Left renal cortex interstitium (tissue), 4 donors: ENCODE measurements at places on chromosomes 1 and 21. TPM values are rescaled to one million over a fixed set of nuclear protein-coding genes. Genes with fewer than 3 reads are reported as not detected.

The REN gene
- polyA plus RNA-seq: 138 TPM

The KCNJ10 gene
- polyA plus RNA-seq: 23.5 TPM

The MSH4 gene
- 0.21 TPM for polyA plus RNA-seq

The DENND4B gene
- polyA plus RNA-seq: 25.9 TPM

The ARPC5 gene
- polyA plus RNA-seq: 163 TPM

The DFFB gene
- 5.4 TPM for polyA plus RNA-seq

The PDE9A gene
- 45.0 TPM for polyA plus RNA-seq

The KRTAP19-3 gene
- not detected for polyA plus RNA-seq

- no peak for DNase-seq
These were observed 87.4 kb upstream of the C1orf21 start for GRCh38 chr1:184299406-184299790.

DNA sequence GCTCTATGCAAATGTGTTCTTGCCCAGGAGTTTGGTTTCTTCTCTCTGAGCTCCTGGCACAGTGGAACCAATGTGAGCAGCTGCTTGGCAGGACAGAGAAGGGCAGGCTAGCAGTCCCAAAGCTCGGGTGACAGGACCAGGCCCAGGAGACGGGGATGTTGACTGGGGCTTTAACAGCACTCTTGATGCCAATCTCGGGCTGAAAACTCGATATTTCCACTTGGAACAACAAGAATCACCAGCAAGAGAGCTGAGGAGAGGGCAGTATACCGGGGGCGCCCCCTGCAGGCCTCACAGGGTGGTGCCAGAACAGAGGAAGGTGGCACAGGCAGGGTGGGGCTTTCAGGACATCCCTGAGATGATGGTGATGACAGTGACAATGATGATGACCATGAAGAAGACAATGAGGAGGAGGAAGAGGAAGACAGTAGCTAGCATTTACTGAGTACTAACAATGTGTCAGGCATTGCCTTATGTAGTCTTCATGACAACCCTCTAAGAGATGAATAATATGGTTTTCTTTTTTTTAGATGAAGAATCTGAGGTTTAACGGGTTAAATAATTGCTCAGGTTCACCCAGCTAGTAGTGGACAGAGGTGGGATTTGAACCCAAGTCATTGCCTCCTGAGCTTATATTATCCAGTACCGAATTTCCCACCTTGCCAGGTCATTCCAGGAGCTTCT is 2.7 kb upstream of the KCNJ9 start:
- DNase-seq: no peak

DNA sequence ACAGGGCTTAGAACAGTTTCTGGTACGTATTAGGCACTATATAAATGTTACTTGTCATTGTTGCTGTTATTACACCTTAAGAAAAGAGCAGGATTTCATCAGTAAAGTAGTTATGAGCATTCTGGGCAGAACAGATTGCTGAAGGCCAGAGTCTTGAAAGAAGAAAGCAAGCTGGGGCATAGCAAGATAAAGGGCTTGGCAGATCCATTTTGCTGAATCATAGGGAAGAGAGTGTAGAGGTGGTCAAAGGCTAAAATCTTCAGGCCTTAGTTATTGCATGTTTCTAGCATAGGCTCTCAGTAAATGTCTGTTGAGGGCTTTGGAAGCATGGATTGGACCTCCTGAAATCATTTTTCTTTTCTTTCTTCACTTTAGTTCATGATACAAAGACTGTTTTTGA is 67.5 kb downstream of the PLA2G4A start:
- no peak for DNase-seq

- DNase-seq: no peak
These were observed 40.4 kb upstream of the KCNH1 start for GRCh38 chr1:211174375-211174774.

- no peak for DNase-seq
These were observed 77.4 kb downstream of the PSMG1 start for GRCh38 chr21:39105836-39106235.

DNA sequence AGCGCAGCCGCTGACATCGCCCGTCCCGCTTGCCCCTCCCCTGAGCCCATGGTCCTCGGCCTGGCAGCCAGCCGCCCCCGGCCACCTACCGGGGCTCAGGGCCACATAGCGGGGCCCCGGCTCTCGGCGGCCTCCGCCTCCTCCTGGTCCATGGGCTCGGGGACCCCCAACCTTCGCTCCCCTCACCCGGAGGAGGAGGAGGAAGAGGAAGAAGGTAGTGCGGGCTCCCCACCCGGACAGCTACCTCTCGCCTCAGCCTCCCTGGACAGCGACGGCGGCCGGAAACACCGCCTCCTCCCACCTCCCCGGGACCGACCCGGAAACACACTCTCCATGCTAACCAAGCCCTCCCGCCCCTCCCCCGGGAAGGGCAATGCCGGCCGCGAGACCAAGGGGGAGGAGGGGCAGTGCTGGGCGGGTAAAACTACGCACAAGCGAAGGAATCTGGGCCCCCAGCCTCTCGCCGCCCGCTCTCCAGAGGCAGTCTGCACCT is at the start of gene KIAA0319L:
KIAA0319L (minus strand) TSS at position 286 of the 493 bp plus-strand sequence. CDS start 2,912 bp downstream, outside the sequence.
- DNase-seq: no peak

DNA sequence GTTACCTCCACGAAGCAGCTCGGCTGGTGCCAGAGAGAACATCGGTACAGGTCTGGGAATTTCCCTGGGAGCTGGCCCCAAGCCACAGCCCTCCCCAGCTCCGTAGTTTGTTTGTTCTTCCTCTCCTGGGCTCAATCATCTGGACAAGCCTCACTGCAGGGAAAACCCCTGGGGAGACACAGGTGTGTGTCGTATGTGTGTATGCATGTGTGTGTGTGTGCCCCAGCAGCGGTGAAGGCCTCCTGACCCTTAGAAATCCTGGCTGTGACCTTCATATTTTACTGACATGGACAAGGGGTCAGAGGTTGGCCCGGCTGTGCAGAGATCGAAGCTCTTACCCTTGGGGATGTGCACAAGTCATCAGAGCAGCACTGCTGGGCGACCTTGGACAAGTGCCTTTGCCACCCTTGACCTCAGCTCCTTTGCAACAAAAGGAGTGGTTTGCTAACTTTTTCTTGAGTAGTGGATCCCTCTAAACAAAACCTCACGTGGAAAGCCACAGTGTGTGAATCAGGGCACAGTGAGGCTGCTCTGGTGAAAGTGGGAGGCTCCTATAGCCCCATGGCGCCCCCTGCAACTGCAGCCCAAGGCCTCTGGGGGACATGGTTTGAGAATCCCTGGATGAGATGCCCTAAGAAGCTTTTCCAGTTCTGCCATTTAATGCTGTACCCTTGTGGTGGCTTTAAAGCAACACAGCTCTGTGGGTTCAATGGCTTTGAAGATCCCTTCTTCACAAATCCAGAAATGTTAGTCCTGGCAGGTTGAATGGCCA is 12.3 kb upstream of the IL22RA1 start:
- DNase-seq: no peak

- DNase-seq: no peak
These were observed 7.0 kb downstream of the ZBTB8B start for GRCh38 chr1:32471695-32472362.

GRCh38 chr1:208156310-208156709 is 87.9 kb downstream of the PLXNA2 start:
- no peak for DNase-seq

DNA sequence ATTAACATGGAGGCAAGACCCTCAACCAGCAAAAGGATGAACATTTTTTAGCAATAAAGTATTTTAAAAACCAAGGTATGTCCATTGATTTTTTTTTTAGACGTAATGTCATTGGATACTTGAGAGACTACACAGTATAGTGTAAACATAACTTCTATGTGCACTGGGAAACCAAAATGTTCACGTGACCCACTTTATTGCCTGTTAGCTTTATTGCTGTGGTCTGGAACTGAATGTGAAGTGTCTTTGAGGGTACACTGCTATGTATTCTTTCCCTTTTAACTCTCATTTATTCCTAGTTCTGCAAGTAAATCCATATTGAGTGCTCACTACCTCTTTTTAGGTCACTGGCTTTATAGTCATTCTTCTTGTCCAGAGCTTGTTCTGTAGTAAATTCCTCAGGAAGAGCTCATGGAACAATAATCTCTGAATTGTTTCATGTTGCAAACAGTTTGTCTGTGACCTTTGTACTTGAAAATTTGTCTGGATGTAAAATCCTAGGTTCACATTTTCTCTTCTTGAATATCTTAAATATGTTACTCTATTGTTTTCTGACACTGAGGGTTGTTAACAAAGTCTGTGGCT is 20.6 kb downstream of the ABCD3 start:
- DNase-seq: no peak

DNA sequence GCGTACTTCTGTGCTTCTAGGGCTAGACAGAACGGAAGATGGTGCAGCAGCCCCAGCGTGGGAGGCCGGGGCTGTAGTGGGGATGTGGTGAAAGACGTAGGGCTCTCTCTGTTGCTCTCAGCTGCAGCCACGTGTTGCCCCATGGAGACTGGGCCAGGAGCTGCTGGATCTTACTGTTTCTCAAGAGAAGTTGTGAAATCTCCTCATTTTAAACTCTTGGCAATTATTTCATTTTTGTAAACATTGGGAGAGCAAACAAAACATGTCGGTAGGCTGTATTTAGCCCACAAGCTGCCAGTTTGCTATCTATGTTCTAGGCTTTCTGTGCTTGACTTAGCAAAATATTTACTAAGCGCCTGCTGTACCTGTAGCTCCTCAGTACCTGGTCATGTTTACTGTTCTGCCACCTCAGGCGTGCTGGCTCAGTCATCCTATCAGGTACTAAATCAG is 15.9 kb upstream of the ELOA start:
- no peak for DNase-seq

DNA sequence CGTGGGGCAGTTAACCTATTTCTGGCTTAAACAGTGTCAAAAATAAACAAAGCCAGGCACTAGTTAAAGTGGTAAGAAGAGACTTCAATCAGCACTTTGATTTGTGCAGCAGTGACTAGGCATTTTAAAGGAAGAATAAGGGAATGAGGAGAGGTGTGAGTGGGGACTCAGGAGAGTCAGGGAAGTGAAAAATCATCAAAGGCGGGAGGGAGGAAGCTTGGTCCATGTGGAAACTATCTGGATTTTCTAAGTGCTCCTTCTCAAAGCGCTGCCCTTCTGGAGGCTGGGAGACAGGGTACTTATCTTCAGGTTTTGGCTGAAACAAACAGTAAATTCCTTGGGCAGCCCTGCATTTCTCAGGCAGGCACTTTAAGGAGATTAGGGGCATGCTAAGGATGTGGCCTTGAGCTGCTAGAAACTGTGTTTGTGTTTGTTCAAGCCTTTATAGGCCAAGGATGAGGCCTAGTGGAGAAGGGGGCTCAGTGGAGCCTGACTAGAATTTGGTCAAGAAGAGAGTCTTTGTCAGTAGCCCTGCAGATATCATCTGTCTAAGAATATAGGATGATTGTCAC is 486.5 kb downstream of the SIPA1L2 start:
- no peak for DNase-seq

GRCh38 chr1:116457946-116458604 is 85.0 kb downstream of the ATP1A1 start:
- DNase-seq: no peak

- DNase-seq: no peak
These were observed 138.4 kb downstream of the NEK7 start for GRCh38 chr1:198295225-198295624.

GRCh38 chr1:2052054-2052679 is 2.0 kb downstream of the PRKCZ start:
- no peak for DNase-seq

DNA sequence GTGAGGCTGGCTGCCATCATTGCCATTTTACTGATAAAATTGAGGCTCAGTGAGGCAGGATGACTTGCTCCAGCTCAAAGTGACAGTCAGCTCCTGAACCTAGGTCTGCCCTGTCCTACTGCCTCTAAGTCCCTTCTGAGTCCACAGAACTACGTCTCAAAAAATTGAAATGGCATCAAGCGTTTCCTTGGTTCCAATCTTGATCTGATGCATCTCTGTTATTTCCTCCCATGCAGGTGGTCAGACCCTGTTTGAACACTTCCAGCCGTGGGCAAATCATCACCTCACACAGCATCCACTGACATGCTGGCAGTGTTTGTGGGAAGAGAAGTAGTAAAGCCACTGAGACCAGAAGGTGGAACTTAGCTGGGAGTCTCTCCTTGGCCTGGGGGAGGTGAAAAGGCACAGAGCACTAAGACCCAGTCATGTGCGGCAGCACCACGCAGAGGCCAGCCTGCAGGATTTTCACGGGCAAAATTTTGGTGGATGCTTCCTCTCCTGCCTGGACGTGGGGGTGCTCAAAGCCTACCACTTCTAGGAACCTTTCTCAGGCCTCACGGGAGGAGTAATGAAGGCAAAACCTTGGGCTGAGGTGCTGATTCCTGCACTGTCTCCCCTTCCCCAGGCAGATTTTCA is 7.8 kb upstream of the CPLANE2 start:
- no peak for DNase-seq

- no peak for DNase-seq
These were observed 9.3 kb downstream of the PMF1 start for GRCh38 chr1:156221986-156222692.

DNA sequence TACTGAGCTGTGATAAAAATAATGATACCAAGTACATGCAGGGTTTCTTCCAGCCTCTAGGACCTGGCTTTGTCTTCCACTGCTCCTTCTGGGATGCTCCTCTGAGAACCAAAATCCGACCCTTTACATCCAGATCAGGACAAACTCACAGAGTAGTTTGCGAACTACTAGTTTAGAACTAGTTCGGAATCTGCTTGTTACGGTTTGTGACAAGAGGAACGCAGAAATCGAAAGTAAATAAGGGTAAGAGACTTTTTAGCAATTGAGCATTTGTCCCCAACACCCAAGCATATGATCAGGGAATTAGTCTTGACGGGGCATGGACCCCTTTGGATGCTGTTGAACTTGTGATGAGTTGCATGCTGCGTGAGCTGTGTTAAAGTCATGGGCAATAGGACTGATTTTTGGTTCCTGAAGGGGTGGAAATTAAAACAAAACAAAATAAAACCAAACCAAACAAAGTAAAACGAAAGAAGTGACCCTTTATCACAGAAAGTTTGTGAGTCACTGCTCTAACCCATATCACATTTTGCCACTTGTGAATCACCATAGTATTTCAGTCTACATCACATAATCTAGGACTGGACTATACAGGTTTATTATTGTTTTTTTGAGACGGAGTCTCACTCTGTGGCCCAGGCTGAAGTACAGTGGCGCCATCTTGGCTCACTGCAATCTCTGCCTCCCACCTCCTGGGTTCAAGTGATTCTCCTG is 35.7 kb upstream of the ERRFI1 start:
- no peak for DNase-seq

GRCh38 chr1:110050602-110051261 is 16.3 kb downstream of the STRIP1 start:
- DNase-seq: no peak

DNA sequence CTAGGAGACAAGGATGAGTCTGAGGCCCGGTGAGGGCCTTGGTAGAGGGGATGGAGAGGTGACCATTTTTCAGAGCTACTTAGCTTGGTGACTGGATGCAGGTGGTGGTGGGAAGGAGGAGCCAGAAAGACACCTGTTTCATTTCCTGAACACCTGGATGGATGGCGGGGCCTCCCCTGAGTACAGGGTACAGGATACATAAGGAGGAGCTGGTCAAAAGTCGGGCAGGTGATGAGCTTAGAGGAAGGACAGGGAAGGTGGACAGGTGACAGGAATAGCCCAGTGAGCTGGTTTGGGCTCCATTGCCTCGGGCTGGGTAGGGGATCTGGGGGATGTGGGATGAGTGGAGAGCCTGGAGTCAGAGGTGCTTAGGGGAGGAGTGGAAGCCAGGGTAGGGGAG is 6.3 kb downstream of the FAAH start:
- DNase-seq: no peak
